CD4-positive, alpha-beta T cell (primary cell): ENCODE measurements at places on chromosomes 13 and 19.

DNA sequence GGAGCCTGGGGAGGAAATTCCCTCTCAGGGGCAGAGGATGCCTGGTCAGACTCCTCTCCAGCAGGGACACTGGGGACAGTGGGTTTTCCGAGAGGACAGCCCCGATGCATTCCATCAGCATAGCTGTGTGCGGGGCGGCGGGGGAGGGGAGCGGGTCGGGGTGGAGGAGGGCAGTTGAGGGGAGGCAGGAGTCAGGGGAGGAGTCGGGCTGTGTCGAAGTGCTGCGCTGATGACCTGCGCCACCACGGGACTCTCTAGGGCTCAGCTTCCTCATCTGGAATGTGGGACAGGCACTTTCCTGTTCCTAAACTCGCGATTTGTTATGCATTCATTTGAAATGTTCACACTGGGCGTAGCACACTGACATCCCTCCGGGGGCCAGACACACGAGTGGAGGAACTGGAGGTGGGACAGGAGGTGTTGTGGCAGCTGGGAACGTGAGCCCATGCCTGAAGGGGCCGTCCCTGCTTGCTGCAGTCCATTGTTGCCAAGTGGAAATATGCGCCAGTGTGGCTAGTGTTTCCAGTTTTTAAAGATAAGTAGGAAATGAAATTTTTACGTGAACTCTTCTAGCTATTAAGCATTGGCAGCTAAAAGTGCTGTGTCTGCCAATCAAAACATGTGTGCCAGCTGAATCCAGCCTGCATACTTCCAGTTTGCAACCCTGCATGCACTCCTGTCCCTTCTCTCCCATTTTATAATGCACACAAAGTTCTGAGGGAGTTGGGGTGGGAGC lies 43.3 kb downstream of the FLT1 start:
- H3K36me3 ChIP-seq, result no peaks in the 10 kb centered on the region
- H3K27me3 ChIP-seq, result no peaks in the 10 kb centered on the region
- H3K27ac ChIP-seq, result no peak overlapping the region
- no peak for DNase-seq

- peak overlapping the region; percentile 57 for H3K4me3 ChIP-seq
- peaks cover 4% of the 10 kb centered on the region for H3K36me3 ChIP-seq
- peaks cover 21% of the 10 kb centered on the region for H3K4me1 ChIP-seq
- H3K27me3 ChIP-seq, result no peaks in the 10 kb centered on the region
- no peak for DNase-seq
- H3K27ac ChIP-seq, result no peak overlapping the region
Observed at GRCh38 chr19:3785451-3785937, 687 bp downstream of the MATK start.

GRCh38 chr19:8149261-8150094 lies at the start of gene FBN3:
TSS of gene FBN3 (minus strand) at chr19:8149592. CDS start at chr19:8147480, 2,112 bp downstream.
- peaks cover 6% of the 10 kb centered on the region for H3K4me1 ChIP-seq
- no peaks in the 10 kb centered on the region for H3K36me3 ChIP-seq
- peaks cover 30% of the 10 kb centered on the region for H3K27me3 ChIP-seq
- DNase-seq, result peak; percentile 19
- H3K4me3 ChIP-seq, result no peak within 1 kb of the TSS

DNA sequence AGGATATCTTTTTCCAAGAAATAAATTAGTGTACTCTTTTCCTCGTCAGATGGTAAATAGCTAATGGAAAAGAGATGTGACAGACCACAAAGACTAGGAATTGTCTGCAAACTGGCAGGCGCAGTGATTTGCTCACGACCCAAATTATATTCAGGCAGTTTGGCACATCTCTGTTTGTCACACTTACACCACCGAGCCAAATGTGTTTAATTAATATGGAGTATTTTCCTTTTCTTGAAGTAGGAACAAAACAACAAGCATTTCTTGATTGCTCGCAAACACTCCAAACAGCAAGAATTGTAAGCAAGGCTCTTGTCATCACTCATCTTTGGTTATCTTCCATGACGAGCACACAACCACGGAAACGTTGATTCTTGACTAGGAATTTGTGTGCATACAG lies 884.2 kb downstream of the PCDH9 start:
- no peaks in the 10 kb centered on the region for H3K27me3 ChIP-seq
- H3K4me3 ChIP-seq, result no peak overlapping the region
- no peaks in the 10 kb centered on the region for H3K36me3 ChIP-seq
- no peak for DNase-seq
- no peaks in the 10 kb centered on the region for H3K4me1 ChIP-seq
